ENCODE measurements at places on chromosomes 2 and 18. TPM values are rescaled to one million over a fixed set of nuclear protein-coding genes. Genes with fewer than 3 reads are reported as not detected.

DNA sequence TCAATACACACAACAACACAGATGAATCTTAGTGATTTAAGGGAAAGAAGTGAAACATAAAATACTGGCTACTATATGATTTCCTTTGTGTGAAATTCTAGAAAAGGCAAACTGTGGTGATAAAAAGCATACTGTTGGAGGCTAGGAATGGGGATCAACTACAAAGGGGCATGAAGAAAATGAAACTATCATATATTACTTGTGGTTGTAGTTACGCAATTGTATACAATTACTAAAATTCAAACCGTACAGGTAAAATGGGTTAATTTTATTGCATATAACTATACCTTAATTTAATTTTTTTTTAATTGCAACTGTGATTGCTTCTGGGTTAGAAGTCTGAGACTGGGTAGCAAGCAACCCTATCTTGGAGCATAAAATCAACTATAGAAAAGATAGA, 41.7 kb upstream of the ABI2 start:
- DNase-seq = no peak

DNA sequence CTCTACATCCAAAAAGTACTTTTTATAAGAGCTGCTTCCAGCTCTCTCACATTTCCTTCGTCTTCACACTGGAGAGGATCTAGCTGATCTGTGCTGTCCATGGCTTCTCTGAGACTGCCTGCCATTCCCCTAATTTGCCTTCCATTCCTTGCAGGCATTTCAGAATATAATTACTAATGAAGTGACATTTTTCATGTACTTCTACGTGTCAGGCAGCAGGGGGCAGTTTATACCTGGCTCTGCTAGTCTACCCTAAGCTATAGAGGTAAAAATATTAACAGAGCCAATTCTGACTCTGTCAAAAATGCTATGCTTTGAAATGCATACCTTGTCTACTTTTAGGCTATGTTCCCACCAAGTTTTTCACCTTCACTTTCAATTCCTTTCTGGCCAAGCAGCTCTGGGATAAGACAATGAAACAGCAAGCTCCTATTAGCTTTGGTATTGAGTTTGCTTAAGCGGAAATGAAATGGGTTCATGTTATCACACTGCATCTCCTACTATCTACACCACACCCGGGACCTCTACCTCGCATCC, 81.9 kb downstream of the MEP1B start:
- no peak for DNase-seq

GRCh38 chr2:198127627-198128026, 323.2 kb downstream of the PLCL1 start:
- peak; percentile 16 for DNase-seq

GRCh38 chr2:118752762-118753429, 94.6 kb downstream of the EN1 start:
- no peak for DNase-seq

The HOXD1 gene
- 5.9 TPM for total RNA-seq

DNA sequence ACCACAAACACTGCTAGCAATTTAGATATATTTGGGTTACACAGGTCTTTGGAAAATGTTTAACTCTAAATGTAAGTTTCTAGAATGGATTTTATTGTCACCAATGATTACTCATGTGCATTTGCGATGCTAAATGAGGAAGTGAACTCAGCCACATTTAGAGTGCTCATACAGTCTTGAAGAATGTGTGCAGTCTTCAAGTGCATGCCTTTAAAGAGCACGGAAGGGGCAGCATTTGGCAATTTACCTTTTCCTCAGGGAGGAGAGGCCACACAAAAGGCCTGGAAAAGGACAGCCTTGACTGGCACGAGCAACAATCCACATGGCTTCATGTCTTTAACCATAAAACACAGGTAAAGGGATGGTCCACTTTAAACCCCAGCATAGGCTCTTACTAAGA, 78.5 kb upstream of the STK17B start:
- DNase-seq = peak; percentile 24

GRCh38 chr2:238784671-238785527, 63.0 kb upstream of the TWIST2 start:
- no peak for DNase-seq

The IGFBP5 gene
- 95.9 TPM for total RNA-seq

DNA sequence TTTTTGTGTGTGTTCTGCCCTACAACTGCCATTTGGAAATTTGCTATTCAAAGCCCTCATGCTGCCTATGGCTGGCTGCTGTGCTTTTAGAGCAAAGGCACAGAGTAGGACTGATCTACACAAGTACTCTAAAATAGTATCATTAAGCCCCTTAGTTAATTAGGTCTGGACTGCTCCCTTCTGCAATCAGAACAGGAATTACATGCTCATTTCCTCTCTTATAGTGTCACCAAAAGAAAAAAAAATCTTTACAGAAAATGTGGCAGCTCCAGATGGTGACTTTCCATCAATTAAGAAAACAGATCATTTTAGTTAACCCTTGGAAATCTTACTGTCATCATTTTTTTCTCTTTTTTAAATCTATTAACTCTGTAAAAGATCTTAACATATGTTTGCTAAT, 337.5 kb downstream of the RIT2 start:
- no peak for DNase-seq

The PSMA8 gene
- total RNA-seq = not detected

- DNase-seq = no peak
Measured at GRCh38 chr18:48302736-48303135, 106.4 kb downstream of the ZBTB7C start.
